Stimulated activated naive CD8-positive, alpha-beta T cell treated with anti-CD3 and anti-CD28 coated beads, Interleukin-15, amount 100 ng/mL, for 72 hours (primary cell): ENCODE measurements at places on chromosomes 6 and 20.

DNA sequence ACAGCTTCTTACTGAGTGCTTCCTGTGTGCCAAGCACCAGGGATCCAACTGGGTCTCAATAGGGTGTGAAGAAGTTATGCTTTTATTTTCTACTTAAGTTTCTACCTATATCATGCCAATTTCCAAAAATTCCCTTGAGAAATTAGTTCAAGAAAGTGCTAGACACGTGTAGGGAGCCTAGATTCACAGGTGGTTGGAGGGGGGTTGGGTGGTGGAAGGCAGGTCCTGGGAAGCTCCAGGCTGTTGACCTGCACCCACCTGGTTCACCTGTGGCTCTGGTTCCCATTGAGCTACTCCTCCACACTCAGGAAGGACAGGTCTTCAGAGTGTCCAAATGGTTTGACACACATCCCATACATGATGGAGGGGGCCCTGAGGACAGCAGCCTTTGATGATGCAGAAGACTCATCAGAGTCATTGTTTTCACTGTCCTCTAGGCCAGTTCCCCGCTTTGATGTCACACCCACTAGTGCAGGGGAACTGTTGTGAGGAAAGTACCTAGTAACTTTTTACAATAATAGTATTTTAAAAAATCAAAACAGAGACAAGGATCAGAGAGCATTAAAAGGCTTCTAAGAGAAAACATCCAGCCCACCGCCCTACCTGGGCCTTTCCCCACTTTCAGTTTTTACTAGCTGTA, 39.8 kb upstream of the MYL9 start:
- no peak for DNase-seq

- DNase-seq, result no peak
These were observed 259.3 kb downstream of the TFAP2B start for GRCh38 chr6:51077821-51078518.

GRCh38 chr20:20677186-20677585, 35.3 kb downstream of the RALGAPA2 start:
- DNase-seq, result no peak

DNA sequence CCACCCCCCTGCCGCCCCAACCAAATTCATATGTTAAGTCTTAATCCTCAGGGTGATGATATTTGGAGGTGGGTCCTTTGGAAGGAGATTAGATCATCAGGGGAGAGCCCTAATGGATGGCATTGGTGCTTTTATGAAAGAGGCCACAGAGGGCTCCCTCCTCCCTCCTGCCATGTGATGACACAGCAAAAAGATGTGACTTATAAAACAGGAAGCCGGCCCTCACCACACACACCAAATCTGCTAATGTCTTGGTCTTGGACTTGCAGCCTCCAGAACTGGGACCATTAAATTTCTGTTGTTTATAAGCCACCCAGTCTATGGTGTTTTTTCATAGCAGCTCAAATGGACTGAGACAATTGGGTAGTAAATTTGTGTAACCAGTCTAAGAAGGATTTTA, 176.3 kb downstream of the ADGRG6 start:
- no peak for DNase-seq

GRCh38 chr6:157224951-157225574, 98.3 kb downstream of the TMEM242 start:
- DNase-seq, result no peak

GRCh38 chr6:111294374-111294967, 188.5 kb downstream of the REV3L start:
- DNase-seq, result no peak

- DNase-seq, result no peak
These were observed 246.3 kb downstream of the ZFAND3 start for GRCh38 chr6:38065734-38066305.

DNA sequence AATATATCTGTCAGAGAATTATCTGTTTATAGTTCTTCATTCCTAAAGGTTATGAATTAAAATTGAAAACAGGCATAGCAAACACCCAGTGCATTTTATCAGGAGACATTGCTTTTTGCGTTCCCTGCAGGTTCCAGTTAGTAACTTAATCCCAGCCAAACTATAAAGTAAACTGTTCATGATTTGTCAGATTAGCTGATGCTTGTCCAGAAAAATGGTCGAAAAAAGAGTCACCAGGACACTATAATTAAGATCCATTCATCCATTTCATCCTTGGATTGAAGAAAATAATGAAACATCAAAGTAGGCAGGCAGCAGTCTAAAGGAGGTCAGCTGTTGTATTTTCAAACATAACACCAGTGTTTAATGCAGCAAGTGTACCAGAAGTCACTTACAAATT, 75.9 kb downstream of the EPHA7 start:
- DNase-seq, result no peak

DNA sequence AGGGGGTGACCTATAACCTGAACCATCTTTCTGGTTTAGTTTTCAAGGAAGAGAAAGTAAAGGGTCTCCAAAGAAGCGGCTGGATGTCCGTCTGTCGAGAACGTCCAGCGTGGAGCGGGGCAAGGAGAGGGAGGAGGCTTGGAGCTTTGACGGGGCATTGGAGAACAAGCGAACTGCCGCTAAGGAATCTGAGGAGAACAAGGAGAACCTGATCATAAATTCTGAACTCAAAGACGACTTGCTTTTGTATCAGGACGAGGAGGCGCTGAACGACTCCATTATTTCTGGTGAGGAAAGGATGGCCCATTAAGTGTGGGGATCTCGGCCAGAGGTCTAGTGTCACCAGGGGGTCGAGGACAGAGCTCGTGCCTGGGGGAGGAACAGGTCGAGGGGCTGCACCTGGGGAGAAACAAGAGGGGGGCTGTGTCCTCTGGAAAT, 159.2 kb downstream of the SYCP2 start:
- DNase-seq, result no peak

DNA sequence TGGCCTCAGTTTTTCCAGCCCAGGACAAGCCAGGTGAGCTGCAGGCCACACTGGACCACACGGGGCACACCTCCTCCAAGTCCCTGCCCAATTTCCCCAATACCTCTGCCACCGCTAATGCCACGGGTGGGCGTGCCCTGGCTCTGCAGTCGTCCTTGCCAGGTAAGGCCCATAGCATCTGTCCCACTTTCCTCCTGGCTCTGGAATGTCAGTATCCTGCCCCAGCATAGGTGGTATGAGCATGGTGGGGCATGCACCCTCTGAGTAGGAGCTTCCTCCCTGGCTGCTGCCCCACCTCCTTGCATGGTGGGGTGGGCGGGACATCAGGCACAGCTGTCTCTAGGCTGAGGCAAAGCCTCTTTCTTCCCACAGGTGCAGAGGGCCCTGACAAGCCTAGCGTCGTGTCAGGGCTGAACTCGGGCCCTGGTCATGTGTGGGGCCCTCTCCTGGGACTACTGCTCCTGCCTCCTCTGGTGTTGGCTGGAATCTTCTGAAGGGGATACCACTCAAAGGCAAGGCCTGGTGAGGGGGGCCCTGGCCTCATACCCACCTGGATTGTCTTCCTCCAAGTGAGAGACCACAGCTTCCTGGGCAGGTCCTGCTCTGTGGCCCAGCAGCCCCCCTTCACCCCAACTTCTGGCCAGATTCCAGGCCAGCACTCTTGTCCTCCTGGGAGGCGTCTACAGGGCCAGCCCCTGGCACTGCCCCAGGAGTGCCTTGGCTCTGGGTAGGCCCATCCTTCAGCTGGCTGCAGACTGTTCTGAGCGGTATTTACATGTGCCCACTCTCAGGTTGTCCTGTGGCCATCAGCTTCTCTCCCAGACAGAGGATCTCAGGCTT, 9.1 kb downstream of the PI16 start:
- DNase-seq, result no peak

DNA sequence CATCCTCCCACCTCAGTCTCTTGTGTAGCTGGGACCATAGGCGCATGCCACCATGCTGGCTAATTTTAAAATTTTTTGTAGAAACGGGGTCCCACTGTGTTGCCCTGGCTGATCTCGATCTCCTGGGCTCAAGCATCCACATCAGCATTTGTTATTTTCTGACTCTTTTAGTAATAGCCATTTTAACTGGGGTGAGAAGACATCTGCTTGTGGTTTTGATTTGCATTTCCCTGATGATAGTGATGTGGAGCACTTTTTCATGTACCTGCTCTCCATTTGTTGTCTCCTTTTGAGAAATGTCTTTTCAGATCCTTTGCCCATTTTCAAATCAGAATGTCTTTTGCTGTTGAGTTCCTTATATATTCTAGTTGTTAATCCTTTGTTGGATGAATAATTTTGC, 22.2 kb upstream of the TULP4 start:
- no peak for DNase-seq

DNA sequence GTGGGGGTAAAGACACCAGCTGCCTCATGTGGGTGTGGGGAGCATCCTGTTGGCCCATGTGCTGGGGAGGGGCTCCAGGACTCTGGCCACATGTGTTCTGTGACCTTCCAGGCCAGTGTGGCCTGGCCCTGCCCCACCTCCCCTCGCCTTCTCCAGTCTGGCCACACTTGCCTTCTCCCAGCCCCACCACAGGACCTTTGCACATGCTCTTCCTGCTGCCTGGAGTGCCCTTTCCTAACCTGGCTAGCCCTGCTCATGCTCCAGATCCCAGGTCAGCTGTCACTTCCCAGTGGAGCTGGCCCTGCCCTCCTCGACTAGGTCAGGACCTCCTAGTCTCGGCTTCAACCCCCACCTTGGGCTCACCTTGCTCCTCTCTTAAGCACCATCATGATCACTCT, 183.8 kb downstream of the CDH4 start:
- no peak for DNase-seq

DNA sequence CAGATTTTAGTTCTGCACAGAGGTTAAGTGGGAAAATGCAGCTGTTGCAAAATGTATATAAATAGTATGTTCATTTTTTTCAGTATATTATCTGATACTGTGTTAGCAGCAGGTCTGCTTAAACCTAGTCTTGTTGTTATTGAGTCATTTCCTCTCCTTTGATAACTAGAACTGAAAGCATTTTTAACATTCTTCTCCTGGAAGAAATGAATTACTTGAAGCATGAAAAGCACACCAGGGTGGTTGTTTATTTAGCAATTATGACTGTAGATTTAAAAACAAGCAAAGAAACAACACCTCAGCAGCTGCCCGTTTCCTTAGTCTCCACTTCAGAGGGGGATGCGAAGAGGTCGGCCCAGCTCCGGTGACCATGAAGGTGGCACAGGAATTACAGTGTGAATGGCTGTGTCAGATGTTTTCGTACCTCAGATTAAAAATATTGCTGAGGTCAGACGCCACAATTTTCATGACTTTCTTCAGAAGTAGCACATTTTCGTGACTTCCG, 53.5 kb downstream of the GOPC start:
- peak; percentile 35 for DNase-seq

GRCh38 chr6:154928325-154928922, 66.7 kb upstream of the TIAM2 start:
- peak; percentile 55 for DNase-seq

- DNase-seq, result no peak
These were observed 1.6 kb upstream of the FAM135A start for GRCh38 chr6:70411542-70412251.

GRCh38 chr6:33072508-33073100, 845 bp downstream of the HLA-DPA1 start:
- DNase-seq, result no peak

- peak; percentile 92 for DNase-seq
These were observed at the start of gene IGF2R for GRCh38 chr6:159968295-159969203. Gene IGF2R (plus strand): TSS chr6:159969082. CDS start chr6:159969247, 165 bp downstream.

GRCh38 chr20:62501801-62502495, 26.2 kb upstream of the GATA5 start:
- peak; percentile 82 for DNase-seq

GRCh38 chr20:60219231-60219630, 261.0 kb downstream of the CDH26 start:
- DNase-seq, result no peak

GRCh38 chr6:16623731-16624130, 137.5 kb downstream of the ATXN1 start:
- no peak for DNase-seq

DNA sequence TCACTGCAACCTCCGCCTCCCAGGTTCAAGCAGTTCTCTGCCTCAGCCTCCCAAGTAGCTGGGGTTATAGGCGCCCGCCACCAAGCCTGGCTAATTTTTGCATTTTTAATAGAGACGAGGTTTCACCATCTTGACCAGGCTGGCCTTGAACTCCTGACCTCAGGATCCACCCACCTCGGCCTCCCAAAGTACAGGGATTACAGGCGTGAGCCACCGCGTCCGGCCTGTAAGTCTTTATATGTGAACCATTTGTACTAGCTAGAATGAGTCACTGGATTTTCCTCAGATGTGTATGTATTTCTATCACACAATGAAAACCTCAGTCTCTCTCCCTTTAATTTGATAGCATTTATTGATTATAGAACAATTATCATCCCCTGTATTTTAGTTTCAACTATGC, 34.0 kb downstream of the ITCH start:
- no peak for DNase-seq

- DNase-seq, result no peak
These were observed 4.1 kb downstream of the TMEM239 start for GRCh38 chr20:2820084-2820895.

GRCh38 chr6:135703621-135704020, 147.9 kb upstream of the PDE7B start:
- no peak for DNase-seq

GRCh38 chr6:67640484-67640883, 994.6 kb upstream of the ADGRB3 start:
- DNase-seq, result no peak

GRCh38 chr20:42634156-42634555, 555.5 kb downstream of the PTPRT start:
- no peak for DNase-seq

DNA sequence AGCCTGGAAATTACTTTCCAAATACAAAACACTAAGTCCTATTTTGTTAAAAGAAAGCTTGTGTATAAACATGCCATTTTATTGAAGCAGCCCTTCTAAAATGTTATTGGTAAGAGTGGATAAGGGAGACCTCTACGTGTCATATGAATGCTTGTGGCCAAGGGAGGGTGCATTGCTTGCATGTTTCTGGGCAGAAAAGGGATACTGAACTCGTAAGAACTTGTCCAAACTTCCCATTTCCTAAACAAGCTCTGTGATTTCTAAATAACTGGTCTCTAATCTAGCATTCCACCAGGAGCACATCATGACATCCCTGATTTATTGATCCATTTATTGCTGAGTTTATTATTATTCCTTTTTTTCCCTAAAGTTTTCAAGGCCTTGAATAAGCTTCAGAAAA, 474.1 kb downstream of the CD109 start:
- DNase-seq, result no peak

GRCh38 chr6:22557007-22557406, 12.4 kb upstream of the HDGFL1 start:
- DNase-seq, result no peak

DNA sequence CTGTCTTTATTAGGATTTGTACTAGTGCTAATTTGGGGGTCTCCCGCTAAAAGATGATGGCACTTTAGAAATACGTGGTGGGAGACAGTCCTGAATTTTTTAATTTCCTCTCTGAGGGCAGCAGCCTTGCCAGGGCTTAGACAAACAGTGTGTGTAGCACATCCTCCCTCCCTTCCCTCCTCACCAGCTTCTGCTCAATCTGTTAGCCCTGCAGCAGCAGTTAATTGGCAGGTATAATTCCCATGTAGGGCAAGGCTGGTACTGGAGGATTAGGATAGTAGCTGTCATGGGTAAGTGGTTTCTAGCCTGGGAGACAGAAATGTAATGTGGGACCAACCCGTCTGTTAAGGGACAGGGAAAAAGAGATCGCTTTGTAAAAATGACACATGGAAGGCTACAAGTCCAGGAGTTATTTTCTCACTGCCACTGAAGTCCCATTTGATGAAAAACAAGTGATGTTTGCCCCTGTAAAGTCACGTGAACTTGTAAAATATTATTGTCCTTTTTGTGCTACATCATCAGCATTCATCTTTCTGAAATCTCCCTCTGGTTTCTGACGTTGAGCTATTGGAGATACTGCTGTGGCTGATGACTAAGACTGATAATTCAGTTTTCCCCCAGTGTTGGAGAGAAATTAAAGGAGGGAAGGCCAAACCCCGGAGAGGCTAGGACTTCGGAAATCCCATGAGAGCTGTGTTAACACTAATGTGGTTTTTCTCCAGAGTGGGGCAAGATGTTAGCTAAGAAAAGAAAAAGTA, 40.6 kb downstream of the CTNNBL1 start:
- peak; percentile 13 for DNase-seq
